CD8-positive, alpha-beta memory T cell (primary cell): ENCODE measurements at places on chromosomes 4 and X. TPM values are rescaled to one million over a fixed set of nuclear protein-coding genes. Genes with fewer than 3 reads are reported as not detected.

Gene SPANXD
- total RNA-seq: not detected

Gene ANK2
- 0.26 TPM for total RNA-seq

Gene CABS1
- total RNA-seq: not detected

Gene LIN54
- total RNA-seq: 23.0 TPM

Gene FOXP3
- total RNA-seq: 11.2 TPM

Gene CT47B1
- not detected for total RNA-seq

Gene APBB2
- 0.86 TPM for total RNA-seq

Gene OPRPN
- not detected for total RNA-seq

Gene ALPK1
- 3.1 TPM for total RNA-seq

Gene PRMT9
- total RNA-seq: 6.9 TPM

Gene SMIM43
- 0.44 TPM for total RNA-seq

Gene GABRE
- total RNA-seq: not detected

DNA sequence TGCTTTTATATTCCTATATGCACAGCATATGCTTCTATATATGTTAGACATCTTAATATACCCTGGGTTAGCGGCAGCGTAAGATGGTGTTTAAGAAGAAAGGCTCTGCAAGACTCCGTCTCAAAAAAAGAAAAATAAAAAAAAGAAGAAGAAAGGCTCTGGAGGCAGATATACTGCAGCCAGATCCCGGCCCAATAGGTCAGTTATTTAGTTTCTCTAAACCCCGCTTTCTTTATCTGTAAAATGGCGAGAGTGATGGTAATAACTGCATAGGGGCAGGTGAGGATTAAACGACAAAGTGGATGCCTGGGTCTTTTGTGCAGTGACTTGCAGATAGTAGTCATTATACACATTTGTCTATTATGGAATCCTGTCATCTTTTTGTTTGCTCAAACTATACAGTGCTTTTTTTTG is 115.2 kb downstream of the NAA11 start:
- no peaks in the 10 kb centered on the region for H3K27me3 ChIP-seq
- DNase-seq: no peak
- H3K4me1 ChIP-seq: no peaks in the 10 kb centered on the region
- H3K36me3 ChIP-seq: no peaks in the 10 kb centered on the region
- no peak overlapping the region for H3K4me3 ChIP-seq
- peak overlapping the region; percentile 78 for H3K27ac ChIP-seq

DNA sequence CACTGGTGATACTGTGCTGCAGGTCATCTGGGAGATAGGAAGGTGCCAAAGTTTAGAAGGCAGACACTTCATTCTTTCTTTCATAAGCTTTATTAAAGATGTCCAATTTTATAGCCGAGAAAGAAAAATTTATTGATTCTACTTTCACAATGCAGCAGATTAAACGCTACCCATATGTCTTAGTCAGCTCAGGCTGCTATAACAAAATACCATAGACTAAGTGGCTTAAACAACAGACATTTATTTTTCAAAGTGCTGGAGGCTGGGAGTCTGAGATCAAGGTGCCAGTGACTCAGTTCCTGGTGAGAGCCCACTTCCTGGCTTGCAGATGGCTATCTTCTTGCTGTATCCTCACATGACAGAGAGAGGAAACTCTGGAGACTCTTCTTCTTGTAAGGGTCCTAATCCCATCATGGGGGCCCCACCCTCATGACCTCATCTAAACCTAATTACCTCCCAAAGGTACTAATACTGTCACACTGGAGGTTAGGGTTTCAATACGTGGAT is 33.4 kb upstream of the KLHL34 start:
- H3K27me3 ChIP-seq: no peaks in the 10 kb centered on the region
- no peaks in the 10 kb centered on the region for H3K36me3 ChIP-seq
- no peak for DNase-seq
- H3K27ac ChIP-seq: no peak overlapping the region
- H3K4me1 ChIP-seq: no peaks in the 10 kb centered on the region

DNA sequence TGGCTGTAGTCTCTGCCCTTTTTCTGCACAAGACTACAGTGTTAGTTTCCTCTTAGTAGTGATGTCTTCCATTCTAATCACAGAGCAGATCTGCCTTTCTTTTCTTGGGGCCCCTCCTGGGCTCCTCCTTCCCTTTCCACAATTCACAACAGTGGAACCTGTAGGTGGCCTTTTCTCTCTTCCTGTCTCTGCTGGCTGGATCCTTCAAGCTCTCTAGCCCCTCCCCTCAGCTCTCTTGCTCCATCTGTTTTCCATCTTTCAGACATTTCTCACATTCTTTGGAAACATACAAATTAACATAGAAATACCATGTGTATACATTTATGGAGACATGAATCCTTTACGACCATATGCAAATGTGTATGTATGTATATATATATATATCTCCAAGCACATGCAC is 304 bp upstream of the SPIN2A start:
- H3K27ac ChIP-seq: no peak overlapping the region
- H3K4me1 ChIP-seq: no peaks in the 10 kb centered on the region
- no peak for DNase-seq

DNA sequence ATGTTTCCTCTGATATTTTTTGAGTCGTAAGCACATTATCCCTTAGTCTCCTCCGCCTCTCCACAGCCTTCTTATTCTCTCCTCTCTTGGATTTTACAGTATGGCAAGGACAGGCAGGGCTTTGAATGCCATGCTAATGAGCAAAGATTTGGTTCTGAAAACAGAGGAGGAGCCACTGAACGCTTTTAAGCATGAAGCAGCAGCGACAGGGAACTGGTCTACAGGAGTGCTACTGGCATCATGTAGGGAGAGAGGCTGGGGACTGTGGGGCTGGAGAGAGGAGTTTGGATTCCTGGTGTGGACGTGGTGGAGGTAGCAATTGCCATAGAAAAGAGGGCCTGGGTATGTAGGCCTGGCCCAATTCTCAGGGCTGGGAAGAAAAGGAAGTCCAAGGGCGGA is 4.6 kb upstream of the CD99L2 start:
- no peaks in the 10 kb centered on the region for H3K4me1 ChIP-seq
- H3K27me3 ChIP-seq: no peaks in the 10 kb centered on the region
- H3K4me3 ChIP-seq: no peak overlapping the region
- no peak overlapping the region for H3K27ac ChIP-seq

DNA sequence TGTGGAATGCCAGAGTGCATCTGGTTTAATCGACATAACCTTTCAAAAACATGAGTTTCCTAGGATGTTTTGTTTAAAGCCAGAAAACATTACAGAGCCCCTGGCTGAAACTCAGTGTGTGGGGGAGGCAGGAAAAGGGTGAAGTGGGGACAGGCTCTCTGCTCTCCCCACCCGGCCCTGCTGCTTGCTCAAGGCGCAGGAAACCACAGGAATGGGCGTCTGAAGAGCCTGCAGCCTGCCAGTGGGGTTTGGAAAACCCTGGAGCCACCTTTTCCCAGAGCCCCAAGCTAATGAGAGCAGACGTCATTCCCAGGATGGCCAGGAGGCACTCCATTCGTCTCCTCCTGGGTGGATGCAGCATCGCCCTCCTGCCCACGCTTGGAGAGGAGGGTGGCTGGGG is 240.6 kb downstream of the AFAP1 start:
- H3K27me3 ChIP-seq: no peaks in the 10 kb centered on the region
- H3K4me3 ChIP-seq: no peak overlapping the region
- DNase-seq: no peak
- H3K36me3 ChIP-seq: no peaks in the 10 kb centered on the region
- no peaks in the 10 kb centered on the region for H3K4me1 ChIP-seq
- H3K27ac ChIP-seq: no peak overlapping the region

GRCh38 chrX:2450681-2451080 is 50.1 kb downstream of the DHRSX start:
- H3K27ac ChIP-seq: peak overlapping the region; percentile 24
- no peaks in the 10 kb centered on the region for H3K36me3 ChIP-seq
- no peaks in the 10 kb centered on the region for H3K4me1 ChIP-seq
- H3K27me3 ChIP-seq: no peaks in the 10 kb centered on the region
- DNase-seq: no peak

GRCh38 chrX:112642349-112642748 is 37.4 kb downstream of the LHFPL1 start:
- no peaks in the 10 kb centered on the region for H3K36me3 ChIP-seq
- H3K27ac ChIP-seq: no peak overlapping the region
- DNase-seq: no peak
- H3K27me3 ChIP-seq: no peaks in the 10 kb centered on the region
- H3K4me3 ChIP-seq: no peak overlapping the region

GRCh38 chr4:48130100-48130499 is 4.0 kb downstream of the TXK start:
- DNase-seq: no peak
- peak overlapping the region; percentile 58 for H3K4me3 ChIP-seq
- H3K4me1 ChIP-seq: peaks cover 77% of the 10 kb centered on the region
- H3K36me3 ChIP-seq: no peaks in the 10 kb centered on the region

- DNase-seq: no peak
- H3K4me3 ChIP-seq: no peak overlapping the region
- no peaks in the 10 kb centered on the region for H3K4me1 ChIP-seq
- H3K36me3 ChIP-seq: no peaks in the 10 kb centered on the region
- no peak overlapping the region for H3K27ac ChIP-seq
Measured at GRCh38 chr4:71487344-71487920, 148.6 kb downstream of the SLC4A4 start.

GRCh38 chr4:76108467-76109181 is 34.1 kb downstream of the ART3 start:
- DNase-seq: no peak
- no peaks in the 10 kb centered on the region for H3K36me3 ChIP-seq
- no peak overlapping the region for H3K27ac ChIP-seq
- no peaks in the 10 kb centered on the region for H3K4me1 ChIP-seq
- H3K27me3 ChIP-seq: no peaks in the 10 kb centered on the region

GRCh38 chrX:117570160-117570559 is 546.5 kb downstream of the KLHL13 start:
- H3K36me3 ChIP-seq: no peaks in the 10 kb centered on the region
- H3K4me1 ChIP-seq: no peaks in the 10 kb centered on the region
- no peak overlapping the region for H3K4me3 ChIP-seq
- no peaks in the 10 kb centered on the region for H3K27me3 ChIP-seq
- no peak overlapping the region for H3K27ac ChIP-seq

GRCh38 chr4:168710353-168710946 is 213.6 kb downstream of the PALLD start:
- H3K27me3 ChIP-seq: no peaks in the 10 kb centered on the region
- H3K27ac ChIP-seq: no peak overlapping the region
- H3K4me1 ChIP-seq: no peaks in the 10 kb centered on the region
- no peak for DNase-seq
- no peaks in the 10 kb centered on the region for H3K36me3 ChIP-seq
- H3K4me3 ChIP-seq: no peak overlapping the region

DNA sequence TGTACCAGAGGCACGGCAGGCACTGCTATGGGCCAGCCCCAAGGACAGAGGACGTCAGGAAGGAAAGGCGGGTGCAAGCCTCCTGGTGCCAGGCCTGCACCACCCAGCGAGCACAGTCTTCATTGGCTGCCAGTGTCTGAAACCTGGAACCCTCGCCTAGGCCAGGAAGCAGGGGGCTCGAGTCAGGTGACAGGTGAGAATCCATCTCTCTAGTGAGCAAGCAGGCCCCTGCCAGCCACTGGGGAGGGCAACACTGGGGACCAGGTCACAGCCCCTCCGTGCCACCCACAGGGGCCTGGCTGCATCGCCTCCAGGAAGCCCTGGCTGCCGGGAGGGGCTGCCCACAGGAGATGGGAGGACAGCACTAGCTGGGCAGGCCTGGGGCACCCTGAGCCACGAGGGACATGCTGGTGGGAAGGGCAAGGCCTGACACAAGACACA is 6.9 kb upstream of the HAUS3 start:
- H3K36me3 ChIP-seq: no peaks in the 10 kb centered on the region
- no peaks in the 10 kb centered on the region for H3K27me3 ChIP-seq
- no peak overlapping the region for H3K4me3 ChIP-seq
- H3K27ac ChIP-seq: no peak overlapping the region
- H3K4me1 ChIP-seq: no peaks in the 10 kb centered on the region
